AG08396 (cell line): ENCODE measurements at places on chromosomes 1 and 21.

GRCh38 chr1:95021805-95022643 lies 50.7 kb downstream of the ALG14 start:
- no peak for DNase-seq

DNA sequence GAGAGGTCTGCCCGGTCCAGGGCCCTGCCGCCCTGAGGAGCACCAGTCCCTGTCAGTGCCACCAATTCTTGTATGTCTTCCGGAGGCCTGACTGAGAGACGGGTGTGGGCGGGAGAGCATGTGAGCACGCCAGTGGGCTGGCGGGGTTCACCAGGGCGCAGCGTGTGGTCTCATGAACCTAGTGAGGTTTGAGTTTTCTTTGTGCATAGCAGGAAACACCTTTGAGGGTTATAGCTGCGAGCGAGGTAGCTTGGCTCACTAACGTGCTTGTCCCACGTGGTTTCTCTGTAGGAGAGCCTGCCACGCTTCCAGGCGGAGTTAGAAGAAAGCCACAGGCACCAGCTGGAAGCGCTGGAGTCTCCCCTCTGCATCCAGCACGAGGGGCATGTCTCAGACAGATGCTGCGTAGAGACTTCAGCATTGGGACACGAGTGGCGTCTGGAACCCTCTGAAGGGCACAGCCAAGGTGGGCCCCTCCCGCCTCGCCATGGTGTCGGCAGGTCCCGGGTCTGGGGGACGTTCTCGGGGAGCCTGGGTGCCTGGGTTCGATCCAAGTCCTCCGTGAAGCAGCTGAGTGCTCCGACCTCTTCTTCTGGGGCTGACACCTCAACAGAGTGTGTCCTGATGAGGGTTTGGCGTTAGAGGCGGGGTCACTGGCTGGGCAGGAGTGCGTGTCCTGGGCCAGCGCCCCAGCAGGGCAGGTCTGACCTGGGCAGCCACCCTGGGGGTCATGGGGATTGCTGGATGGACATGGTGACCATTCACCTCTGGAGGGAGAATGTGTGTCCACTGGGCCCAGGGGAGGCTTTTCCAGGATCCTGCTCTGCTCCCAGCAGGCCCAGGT lies 31.4 kb downstream of the PCNT start:
- DNase-seq, result no peak

DNA sequence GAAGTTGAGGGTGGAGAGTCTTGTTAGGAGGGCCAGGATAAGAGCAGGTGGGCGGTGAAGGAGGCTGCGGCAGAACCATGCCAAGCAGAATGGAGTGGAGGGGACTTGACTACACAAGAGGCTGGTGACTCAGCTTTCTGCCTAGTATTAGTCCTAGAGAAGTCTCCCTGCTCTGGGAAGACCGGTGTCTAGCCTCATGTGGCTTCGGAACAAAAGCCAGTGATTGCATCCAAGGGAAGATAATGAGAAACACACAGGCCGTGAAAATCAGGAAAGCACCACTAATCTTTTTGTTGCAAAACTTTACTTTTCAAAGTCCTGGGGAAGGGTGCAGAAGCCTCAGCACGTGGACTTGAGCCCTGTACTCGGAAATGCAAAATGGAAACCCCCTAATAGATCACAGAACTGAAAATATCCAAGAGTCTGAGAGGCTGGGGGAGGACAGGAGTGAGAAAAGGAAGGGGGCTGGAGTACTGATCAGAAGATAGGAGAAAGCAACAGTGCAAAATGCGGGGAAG lies 31.4 kb downstream of the DDR2 start:
- peak; percentile 33 for DNase-seq

DNA sequence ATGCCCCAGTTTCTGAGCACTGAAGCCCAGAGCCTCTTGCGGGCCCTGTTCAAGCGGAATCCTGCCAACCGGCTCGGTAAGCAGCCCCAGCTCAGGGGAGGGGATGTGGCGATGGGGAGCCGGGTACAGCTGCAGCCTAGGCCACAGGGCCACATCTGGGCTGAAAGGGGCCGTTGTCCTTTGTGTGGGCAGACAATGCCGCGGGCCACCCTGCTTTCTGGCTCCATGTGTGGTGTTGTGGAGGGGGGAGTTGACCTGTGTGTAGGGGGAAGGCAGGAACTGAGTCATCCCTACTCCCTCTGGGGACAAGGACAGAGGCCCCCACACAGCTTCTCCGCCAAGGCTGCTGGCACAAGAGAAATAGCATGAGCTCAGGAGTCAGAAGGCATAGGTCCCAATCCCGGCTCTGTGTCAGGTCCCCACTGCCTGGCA lies 26.0 kb downstream of the RPS6KA1 start:
- DNase-seq, result no peak

GRCh38 chr1:27095576-27095975 lies 59.3 kb downstream of the SLC9A1 start:
- DNase-seq, result no peak

DNA sequence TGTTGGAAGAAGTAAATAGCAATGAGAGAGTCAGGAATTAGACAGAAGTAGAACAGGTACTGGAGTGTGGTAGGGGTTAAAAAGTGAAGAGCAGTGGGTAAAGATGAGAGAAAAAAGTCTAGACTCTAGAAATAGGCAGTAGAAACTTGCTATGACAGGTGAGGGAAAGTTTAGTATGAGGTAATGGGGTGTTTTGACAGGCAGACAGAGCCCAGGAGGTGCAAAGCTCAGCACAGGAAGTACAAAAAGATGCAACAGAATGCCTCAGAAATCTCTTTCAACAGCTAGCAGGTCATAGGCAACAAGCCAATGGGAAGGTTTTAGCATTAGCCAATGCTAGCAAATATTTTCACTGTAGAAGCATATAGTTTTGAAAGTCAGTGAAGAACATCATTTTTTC lies 319.1 kb upstream of the SGIP1 start:
- DNase-seq, result no peak

DNA sequence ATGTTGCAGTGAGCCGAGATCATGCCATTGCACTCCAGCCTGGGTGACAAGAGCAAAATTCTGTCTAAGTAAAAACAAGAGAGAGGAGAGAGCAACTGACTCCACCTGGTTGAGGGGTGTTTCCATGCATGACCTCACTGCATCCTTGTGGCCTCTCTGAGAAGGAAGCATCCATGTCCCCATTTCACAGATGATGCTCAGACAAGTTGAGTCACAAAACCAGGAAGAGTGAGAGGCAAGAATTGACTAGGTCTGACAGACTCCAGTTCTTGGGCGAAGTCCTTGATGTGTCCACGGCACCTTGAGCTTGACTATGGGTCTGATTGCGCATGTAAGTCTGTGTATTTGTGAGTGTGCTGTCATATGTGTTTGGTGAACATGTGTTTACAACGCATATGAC lies 105.8 kb downstream of the LACTBL1 start:
- DNase-seq, result no peak
